EH (cell line): ENCODE measurements at places on chromosomes 13 and 19.

DNA sequence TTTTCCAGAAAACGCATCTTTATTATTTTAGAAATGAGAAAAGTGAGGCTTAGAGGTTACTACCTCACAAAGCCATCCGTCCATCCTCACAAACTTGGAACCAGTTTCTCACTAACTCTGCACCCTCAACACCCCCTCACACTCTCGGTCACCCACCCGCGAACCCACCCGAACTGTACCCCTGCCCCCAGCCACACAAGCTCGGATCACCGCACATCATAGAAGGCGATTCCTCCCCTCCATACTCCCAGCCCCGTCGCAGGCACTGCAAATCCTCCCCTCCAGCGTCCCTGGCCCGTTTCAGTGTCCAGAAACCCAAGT is 238 bp downstream of the ZNF260 start:
- no peak for DNase-seq

- DNase-seq = peak; percentile 11
Observed at GRCh38 chr19:49442354-49442753, 1.0 kb upstream of the SLC17A7 start.

DNA sequence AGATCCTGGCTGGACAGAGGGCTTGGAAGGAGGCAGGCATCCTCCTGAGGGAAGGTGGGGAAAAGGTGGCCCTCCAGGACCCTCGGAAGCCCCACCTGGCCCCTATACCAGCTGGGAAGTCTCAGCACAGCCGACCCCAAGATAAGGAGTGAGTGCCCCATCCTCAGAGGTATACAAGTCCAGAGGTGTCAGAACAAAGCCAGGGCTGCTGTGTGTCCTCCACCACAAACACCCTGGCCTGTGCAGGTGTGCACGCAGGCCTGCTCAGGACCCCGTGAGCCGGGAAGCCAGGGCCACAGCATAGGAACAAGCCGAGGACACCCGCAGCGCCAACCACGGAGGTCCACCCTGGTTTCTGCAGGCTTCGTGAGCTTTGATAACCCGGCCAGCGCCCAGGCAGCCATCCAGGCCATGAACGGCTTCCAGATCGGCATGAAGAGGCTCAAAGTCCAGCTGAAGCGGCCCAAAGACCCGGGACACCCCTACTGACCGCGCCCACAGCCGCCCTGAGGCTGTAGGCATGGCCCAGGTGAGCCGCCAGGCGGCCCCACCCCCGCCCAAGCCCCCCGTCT is 68.6 kb downstream of the CELF5 start:
- no peak for DNase-seq

GRCh38 chr13:41352935-41353840 is 42.1 kb downstream of the NAA16 start:
- peak; percentile 57 for DNase-seq

- no peak for DNase-seq
Observed at GRCh38 chr13:22536851-22537250, 643.9 kb upstream of the SGCG start.

GRCh38 chr19:10927730-10928562 is 493 bp downstream of the YIPF2 start:
- no peak for DNase-seq

DNA sequence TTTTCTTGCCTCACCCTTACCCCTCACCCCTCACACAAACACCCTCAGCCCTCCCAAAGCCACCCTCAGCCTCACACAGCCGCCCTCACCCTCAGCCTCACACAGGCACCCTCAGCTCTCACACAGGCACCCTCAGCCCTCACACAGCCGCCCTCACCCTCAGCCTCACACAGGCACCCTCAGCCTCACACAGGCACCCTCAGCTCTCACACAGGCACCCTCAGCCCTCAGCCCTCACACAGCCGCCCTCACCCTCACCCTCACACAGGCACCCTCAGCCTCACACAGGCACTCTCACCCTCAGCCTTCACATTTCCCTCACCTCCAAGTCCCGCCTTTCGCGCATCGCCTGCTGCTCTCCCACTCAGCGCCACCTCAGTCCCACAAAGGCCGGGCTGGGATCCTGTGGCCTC is 287 bp upstream of the ZSCAN22 start:
- no peak for DNase-seq

DNA sequence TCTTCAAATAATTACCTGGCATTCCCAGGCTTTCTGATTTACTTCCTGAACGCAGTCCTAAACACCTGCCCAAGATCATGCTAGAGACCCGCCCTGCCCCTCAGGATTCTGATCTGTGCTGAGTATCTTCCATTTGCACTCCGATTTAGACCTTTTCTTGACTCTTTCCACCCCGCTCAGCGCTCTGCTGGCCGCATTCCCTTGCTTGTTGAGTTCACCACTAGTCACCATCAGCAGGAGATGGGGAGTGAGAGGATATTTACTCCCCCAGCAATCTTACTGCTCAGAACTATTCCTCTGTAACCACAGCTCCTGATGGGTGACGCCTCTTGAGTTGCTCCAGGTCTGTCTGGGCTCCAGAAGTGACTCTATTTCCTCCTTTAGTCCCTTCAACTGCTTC is 419.4 kb upstream of the MIR17HG start:
- no peak for DNase-seq

- DNase-seq = peak; percentile 48
Observed at GRCh38 chr13:110183910-110184309, 123.0 kb downstream of the COL4A1 start.

DNA sequence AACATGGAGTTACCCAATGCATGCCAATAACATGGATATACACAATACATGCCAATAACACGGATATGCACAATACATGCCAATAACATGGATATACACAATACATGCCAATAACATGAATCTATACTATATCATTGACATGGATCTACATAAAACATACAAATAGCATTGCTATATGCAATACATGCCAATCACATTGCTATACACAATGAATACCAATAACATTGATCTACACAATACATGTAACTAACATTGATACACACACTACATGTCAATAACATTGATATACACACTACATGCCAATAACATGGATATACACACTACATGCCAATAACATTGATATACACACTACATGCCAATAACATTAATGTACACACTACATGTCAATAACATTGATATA is 932 bp upstream of the PIP5K1C start:
- no peak for DNase-seq

DNA sequence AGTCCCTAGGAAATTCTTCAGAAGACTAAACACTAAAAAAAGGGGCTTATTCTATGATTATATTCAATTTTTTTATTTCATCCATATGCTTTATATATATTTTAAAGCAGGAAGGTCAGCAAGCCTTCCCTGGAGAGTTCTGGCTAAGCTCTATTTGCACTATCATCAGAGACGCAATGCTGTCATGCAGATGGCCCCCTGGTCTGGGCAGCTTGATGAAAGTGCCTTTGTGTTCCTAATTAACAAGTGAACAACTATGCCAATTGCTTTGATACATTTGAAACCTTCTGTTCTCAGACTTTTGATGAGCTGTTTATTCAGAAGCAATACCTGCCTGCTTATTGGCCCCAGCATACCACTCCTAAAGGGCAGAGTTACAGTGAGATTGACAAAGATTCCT is 1344.6 kb downstream of the OLFM4 start:
- DNase-seq = no peak

GRCh38 chr19:11142528-11143171 is 12.9 kb downstream of the SPC24 start:
- DNase-seq = peak; percentile 97

DNA sequence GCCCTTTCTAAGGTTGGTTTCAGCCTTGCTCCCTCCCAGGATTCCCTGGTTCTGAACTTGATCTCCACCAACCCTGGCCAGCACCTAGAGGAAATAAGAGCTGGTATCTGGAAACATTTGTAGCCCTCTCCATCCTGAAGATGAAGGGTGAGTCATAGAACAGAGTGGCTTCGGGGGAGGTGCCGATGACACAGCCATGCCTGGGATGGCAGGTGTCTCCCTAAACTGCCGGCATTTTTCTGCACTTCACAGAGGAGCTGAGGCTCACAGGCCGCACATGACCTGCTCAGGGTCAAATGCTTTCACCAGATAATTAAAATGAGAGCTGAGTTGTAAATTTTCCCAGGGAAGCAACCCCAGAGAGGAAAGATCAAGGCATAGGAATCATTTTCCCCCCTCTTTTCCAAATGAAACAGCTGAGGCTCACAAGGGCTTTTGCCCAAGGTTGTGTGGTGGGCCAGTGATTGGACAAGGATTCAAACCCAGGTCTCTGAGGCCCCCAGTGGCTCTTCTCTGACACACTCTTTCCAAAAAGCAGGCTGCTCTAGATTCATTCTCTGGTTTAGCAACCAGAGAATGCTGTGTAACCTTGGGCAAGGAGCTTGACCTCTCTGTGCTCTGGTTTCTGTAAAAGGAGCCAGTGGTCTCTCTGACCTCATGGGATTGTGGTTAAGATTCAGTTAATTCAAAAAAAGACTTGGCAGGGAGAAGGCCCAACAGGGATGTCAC is 1.2 kb upstream of the SLC25A42 start:
- DNase-seq = peak; percentile 55

GRCh38 chr19:39818626-39819097 is 15.3 kb downstream of the DYRK1B start:
- no peak for DNase-seq

DNA sequence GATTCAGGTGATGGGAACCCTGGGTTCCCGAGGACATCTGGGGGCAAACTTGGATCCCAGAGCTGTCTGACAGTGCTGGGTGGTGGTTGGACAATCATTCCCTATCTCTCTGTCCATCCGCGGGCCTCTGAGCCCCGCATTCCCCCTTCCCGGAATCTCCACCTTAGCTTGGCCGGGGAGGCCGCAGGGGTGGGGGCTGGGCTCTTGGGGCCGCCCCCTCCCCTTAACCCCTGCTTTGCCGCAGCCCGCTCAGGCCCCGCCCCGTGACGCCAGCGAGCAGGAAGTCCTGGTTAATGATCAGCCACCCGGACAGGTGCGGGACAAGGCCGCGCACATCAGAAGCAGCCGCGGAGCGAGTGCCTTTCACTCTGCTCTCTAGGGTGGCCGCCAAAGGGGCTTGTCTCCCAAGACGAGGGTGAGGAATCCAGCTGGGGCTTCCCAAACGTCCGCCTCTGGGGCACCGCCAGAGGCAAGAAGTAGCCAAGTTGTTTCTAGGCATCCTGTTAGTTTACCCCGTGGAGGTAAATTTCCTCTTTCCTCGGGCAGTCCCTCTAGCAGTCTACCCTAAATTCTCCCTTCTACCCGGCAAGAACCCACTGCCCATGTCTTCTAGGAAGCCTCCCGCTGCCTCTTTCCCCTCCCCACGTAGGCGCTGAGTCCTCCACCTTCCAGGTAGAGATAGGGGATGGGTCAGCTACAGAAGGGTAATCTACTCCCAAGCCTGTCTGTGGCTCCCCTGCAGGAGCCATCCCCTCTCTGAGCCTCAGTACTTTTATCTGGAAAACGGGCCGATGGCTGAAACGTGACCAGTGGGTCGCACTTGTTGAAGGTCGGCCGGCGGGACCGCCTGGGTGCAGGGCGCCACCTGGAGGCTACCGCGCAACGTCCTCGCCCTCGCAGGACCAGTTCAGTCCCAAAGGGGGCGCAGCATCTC is 3.0 kb downstream of the IRF2BP1 start:
- DNase-seq = peak; percentile 74

DNA sequence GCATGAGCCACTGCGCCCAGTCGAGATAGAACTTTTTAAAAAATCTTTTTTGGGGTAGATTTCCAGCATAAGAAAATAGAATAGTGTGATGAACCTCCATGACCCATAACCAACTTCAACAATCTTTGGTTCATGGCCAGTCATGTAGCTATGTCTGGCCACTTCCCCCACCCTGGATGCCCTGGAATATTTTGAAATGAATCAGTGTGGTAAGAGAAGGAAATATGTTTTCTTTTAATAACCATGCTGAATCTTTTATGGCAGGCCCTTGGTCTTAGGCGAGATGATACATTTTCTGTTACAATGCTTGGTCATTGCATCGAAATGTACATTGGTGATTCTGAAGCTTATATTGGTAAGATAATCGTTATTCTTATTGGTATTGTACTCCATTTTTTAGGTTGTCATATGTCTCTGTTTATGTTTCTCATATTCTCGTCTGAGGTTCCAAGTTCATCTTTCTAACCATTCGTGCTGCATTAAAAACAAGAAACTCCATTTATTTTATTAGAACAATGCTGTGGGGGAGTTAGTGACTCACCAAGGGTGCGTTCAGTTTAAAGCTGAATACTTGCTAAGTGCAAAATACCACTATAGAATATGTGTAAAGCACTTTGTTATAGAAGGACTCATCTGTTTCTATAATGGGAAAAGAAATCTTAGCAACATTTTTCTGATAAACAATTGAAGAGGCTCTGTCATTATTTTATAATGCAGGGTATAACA is 16.4 kb upstream of the UPF3A start:
- peak; percentile 92 for DNase-seq

GRCh38 chr13:78182813-78183212 is 264.2 kb upstream of the EDNRB start:
- DNase-seq = no peak

DNA sequence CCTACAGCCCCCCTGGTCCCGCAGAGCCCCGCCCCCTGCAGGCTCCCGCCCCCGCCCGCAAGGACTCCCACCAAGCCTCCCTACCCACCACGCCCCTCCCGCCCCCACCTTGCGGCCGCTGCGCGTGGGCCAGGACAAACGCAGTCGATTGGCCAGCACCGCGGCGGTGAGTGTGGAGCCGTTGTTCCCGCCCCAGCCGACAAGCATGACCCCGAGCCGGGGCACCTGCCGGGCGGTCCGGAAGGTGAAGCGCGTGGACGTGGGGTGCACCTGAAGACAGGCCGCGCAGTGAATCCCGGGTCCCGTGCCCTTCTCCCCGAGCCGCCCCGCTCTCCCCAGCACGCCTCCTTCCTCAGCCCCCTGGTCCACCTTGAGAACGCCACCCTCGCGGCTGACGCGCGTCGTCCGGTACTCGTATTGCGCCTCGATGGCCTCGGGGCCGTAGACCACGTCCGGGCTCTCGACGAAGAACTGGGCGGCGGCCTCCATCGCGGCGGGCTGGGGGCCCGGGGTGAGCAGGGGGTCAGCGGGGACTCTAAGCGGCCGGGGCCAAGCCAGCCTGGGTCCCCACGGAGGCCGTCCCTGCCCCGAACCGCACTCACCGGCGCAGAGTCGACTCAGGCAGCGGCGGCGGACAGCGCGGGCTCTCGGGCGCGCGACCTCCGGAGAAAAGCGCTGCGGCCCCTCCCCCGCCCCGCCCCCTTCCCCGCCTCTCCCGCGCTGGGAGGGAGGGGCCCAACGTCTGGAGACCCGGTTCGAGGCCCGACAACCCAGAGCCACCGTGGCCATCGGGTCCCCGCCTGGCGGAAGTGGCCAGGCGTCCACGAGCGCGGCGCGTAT is at the start of gene ISYNA1:
Gene ISYNA1, minus strand, starts transcription at position 643 of the 840 bp plus-strand sequence. Its CDS starts 154 bp downstream, at position 489.
- DNase-seq = peak; percentile 49

- DNase-seq = peak; percentile 70
Observed at GRCh38 chr13:33206425-33206824, 79.1 kb downstream of the STARD13 start.

DNA sequence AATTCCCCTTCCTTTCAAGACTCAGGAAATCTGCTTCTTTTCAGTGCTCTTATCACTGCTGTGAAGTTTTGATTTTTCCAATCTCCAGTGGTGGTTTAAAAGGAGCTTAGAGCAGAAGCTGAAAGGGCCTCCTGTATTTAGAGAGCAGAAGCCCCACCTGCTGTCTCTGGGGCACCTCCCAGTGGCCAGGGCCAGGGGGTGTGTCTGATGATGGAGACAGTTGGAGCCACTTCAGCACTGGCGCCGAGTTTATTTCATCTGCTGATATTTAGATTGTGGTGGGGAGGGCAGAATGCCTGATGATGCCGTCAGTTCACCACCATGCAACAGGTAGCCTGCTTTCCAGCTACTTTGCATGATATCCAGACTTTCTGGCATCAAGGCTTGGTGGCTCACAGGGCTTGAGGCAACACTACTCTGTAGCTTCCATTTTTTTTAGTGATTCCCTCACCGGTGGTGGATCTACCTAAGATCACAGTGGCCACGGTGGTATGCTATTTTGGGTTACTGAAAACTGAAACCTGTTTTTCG is 371.9 kb downstream of the KCNRG start:
- DNase-seq = peak; percentile 10
